ENCODE measurements at places on chromosomes 5 and 9.

- no peak for DNase-seq
- H3K36me3 ChIP-seq, result peaks cover 10% of the 10 kb centered on the region
- no peak overlapping the region for H3K27ac ChIP-seq
- no peaks in the 10 kb centered on the region for H3K27me3 ChIP-seq
Measured at GRCh38 chr5:96942911-96943310, 7.0 kb downstream of the LNPEP start.

- peaks cover 38% of the 10 kb centered on the region for H3K4me1 ChIP-seq
- H3K36me3 ChIP-seq, result peaks cover 2% of the 10 kb centered on the region
- H3K27me3 ChIP-seq, result peaks cover 3% of the 10 kb centered on the region
- peak overlapping the region; percentile 88 for H3K27ac ChIP-seq
- peak overlapping the region; percentile 42 for H3K4me3 ChIP-seq
Measured at GRCh38 chr5:139925650-139926640, 117.2 kb downstream of the NRG2 start.

DNA sequence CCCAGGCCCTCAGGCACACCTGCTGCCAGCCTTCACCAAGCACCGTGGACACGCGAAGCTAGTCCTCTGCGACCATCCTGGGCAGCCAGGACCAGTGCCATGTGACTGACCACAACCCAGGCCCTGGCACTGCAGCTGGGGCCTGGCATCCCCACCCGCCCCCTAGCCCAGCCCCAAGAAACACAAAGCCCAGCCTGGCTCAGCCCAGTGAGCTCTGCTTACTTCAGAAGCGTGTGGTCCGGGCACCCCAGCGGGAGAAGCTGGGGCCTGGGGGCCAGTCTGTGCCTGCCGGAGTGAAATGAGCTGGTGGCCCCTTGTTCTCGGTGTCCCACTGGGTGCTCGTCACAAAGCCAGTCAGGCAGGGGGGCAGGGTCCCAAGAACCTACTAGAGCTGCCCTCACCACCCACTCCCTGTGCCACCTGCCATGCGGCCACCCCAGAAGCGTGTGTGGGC lies 87.9 kb downstream of the KCNT1 start:
- no peak overlapping the region for H3K27ac ChIP-seq
- H3K4me3 ChIP-seq, result no peak overlapping the region
- no peaks in the 10 kb centered on the region for H3K4me1 ChIP-seq
- H3K36me3 ChIP-seq, result no peaks in the 10 kb centered on the region

DNA sequence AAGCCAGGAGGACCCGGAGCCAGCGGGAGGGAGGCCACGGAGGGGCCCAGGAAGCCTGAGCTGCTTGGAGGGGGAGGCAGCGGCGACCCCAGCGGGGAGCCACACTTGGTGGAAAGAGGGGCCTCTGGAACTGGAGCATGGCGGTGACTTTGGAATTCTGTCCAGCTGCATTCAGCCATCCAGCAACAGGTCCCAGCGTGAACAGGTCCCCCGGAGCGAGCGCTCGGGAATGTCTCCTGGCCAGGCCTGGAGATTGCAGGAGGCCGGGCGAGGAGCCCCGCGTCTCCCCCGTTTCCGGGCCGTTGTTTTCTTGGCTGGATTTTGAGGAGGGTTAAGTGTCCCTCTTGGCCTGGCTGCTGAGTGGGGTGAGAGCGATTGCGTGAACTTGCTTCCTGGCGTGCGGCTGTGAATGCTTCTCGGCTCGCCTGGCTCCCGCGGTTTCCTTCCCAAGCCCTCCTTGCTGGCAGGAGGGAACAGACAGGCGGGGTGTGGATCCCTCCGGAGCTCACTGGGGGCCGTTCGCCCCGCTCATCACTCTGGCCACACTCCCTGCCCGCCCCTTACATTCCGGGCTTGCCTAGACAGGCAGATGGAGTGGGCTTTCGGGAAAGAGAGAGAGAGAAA lies 125.3 kb upstream of the IRX4 start:
- H3K27ac ChIP-seq, result no peak overlapping the region
- no peaks in the 10 kb centered on the region for H3K4me1 ChIP-seq
- peaks cover 47% of the 10 kb centered on the region for H3K27me3 ChIP-seq
- H3K4me3 ChIP-seq, result no peak overlapping the region

DNA sequence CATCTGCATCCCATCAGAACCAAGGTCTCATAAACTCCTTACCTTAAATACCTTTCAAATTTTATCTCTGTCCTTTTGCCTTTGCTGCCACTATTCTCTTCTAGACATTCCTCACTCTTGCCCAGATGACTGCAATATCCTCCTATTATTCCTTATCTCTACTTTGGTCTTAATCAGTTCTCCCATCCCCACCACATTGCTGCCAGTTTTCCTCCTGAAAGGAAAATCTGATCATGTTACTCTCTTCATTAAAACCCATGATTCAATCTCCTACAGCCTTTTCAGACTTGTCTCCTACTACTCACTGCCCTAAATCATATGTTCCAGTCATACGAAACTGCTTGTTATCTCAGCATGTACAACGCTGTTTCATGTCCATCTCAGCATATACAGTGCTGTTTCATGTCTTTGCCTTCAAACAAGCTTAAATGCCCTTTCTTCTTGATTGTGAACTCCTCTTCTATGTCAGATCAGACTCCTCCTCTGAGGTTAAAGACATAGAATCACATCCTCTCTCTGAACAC lies 152.6 kb upstream of the FST start:
- no peak overlapping the region for H3K4me3 ChIP-seq
- H3K4me1 ChIP-seq, result no peaks in the 10 kb centered on the region
- H3K36me3 ChIP-seq, result no peaks in the 10 kb centered on the region
- H3K27me3 ChIP-seq, result no peaks in the 10 kb centered on the region
- no peak overlapping the region for H3K27ac ChIP-seq
- DNase-seq, result no peak

- H3K4me1 ChIP-seq, result peaks cover 22% of the 10 kb centered on the region
- H3K27me3 ChIP-seq, result no peaks in the 10 kb centered on the region
- DNase-seq, result no peak
- H3K36me3 ChIP-seq, result peaks cover 6% of the 10 kb centered on the region
- no peak overlapping the region for H3K4me3 ChIP-seq
Measured at GRCh38 chr5:81783401-81783800, 32.5 kb upstream of the SSBP2 start.

DNA sequence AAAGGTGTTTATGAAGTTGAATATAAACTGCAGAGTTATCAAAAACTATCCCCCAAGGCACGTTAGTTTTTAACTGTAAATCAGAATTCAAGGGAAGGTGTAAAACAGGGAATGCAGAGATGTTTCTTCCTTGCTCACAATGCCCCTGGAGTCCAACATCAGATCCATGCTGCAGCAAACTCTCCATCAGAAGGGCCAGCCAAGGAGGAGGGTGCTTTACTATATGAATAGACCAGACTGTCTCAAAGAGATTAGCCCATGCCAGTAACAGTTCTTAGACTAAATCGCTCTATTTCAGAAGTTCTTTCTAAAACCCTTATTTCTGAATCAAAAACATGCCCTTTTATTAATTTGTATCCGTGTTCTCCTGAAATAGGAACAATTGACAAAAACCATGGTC lies 362.8 kb upstream of the RPS23 start:
- no peak for DNase-seq
- no peak overlapping the region for H3K27ac ChIP-seq
- no peaks in the 10 kb centered on the region for H3K4me1 ChIP-seq
- H3K4me3 ChIP-seq, result no peak overlapping the region

GRCh38 chr9:108245331-108245730 lies 610.5 kb downstream of the ACTL7B start:
- no peaks in the 10 kb centered on the region for H3K27me3 ChIP-seq
- DNase-seq, result no peak
- H3K4me3 ChIP-seq, result no peak overlapping the region
- no peaks in the 10 kb centered on the region for H3K4me1 ChIP-seq
- no peak overlapping the region for H3K27ac ChIP-seq
- no peaks in the 10 kb centered on the region for H3K36me3 ChIP-seq

DNA sequence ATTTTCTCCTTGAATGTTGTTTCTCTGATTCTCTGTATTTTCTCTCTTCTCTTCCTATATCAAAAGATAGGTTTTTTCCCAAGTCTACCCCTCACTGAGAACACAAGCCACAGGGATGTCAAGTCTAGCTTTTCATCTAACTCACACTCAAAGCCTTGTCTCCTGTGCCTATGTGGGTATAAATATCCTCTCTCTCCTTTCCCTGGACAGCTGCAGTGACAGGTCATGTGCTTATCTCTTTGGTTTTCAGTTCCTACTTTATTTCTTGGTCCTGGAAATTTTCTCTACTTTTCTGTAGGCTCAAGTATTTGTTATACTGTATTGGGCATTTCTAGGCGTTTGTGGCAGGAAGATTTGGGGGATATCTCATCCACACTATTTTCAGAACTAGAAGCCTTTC lies 182.4 kb upstream of the MVB12B start:
- H3K27ac ChIP-seq, result no peak overlapping the region
- no peaks in the 10 kb centered on the region for H3K36me3 ChIP-seq
- H3K4me1 ChIP-seq, result peaks cover 10% of the 10 kb centered on the region
- no peak for DNase-seq

GRCh38 chr9:108803428-108804065 lies 52.2 kb downstream of the ACTL7B start:
- H3K4me1 ChIP-seq, result no peaks in the 10 kb centered on the region
- H3K4me3 ChIP-seq, result no peak overlapping the region
- no peak for DNase-seq
- H3K27ac ChIP-seq, result no peak overlapping the region
- no peaks in the 10 kb centered on the region for H3K36me3 ChIP-seq

DNA sequence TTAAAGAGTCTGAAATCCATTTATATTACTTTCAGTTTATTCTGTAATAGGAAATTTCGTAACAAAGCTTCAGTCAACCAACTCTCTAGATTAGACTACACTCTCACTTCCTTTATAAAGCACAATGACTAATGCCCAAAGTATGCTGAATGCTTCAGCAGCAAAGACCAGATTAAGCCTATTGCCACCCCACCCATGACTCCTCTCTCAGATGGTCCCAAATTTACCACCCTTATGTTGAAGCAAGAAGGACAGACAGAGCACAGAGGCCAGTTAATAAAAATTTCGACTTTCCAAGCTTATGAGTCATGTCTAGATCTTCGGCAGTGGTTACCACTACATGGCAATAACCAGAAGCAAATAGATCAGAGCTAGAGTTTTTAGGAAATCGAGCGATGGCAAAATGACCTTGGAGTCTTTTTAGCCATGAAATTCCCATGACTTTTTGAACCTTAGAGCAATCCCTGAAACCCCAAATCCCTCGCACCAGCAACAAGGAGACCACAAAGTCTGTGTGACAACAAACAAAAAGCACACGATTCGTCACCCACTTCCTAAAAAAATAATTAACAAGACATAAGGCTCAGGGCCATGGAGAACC lies 287.8 kb upstream of the RASA1 start:
- no peak for DNase-seq
- no peaks in the 10 kb centered on the region for H3K4me1 ChIP-seq
- no peaks in the 10 kb centered on the region for H3K36me3 ChIP-seq

GRCh38 chr9:29214690-29215253 lies 1641.5 kb upstream of the C9orf72 start:
- no peak overlapping the region for H3K27ac ChIP-seq
- peaks cover 43% of the 10 kb centered on the region for H3K27me3 ChIP-seq
- no peak overlapping the region for H3K4me3 ChIP-seq
- no peak for DNase-seq

GRCh38 chr5:36390640-36391039 lies 88.9 kb upstream of the RANBP3L start:
- no peaks in the 10 kb centered on the region for H3K4me1 ChIP-seq
- H3K4me3 ChIP-seq, result no peak overlapping the region
- no peak overlapping the region for H3K27ac ChIP-seq
- H3K27me3 ChIP-seq, result peaks cover 56% of the 10 kb centered on the region
- H3K36me3 ChIP-seq, result no peaks in the 10 kb centered on the region

DNA sequence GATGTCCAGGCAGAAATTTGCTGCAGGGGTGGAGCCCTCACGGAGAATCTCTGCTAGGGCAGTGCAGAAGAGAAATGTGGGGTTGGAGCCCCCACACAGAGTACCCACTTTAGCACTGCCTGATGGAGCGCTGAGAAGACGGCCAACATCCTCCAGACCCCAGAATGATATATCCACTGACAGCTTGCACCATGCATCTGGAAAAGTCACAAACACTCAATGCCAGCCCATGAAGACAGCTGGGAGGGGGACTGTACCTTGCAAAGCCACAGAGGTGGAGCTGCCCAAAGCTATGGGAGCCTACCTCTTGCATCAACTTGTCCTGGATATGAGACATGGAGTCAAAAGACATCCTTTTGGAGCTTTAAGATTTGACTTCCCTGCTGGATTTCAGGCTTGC lies 426.3 kb upstream of the FAM174A start:
- no peak for DNase-seq
- no peak overlapping the region for H3K4me3 ChIP-seq
- no peaks in the 10 kb centered on the region for H3K4me1 ChIP-seq
- no peak overlapping the region for H3K27ac ChIP-seq

GRCh38 chr5:93649234-93649900 lies 66.3 kb downstream of the NR2F1 start:
- H3K4me3 ChIP-seq, result no peak overlapping the region
- H3K36me3 ChIP-seq, result no peaks in the 10 kb centered on the region
- DNase-seq, result no peak

- H3K4me1 ChIP-seq, result peaks cover 6% of the 10 kb centered on the region
- no peak for DNase-seq
- H3K27ac ChIP-seq, result no peak overlapping the region
- peaks cover 36% of the 10 kb centered on the region for H3K27me3 ChIP-seq
- peaks cover 1% of the 10 kb centered on the region for H3K36me3 ChIP-seq
- no peak overlapping the region for H3K4me3 ChIP-seq
Measured at GRCh38 chr5:107602896-107603295, 67.8 kb downstream of the EFNA5 start.

DNA sequence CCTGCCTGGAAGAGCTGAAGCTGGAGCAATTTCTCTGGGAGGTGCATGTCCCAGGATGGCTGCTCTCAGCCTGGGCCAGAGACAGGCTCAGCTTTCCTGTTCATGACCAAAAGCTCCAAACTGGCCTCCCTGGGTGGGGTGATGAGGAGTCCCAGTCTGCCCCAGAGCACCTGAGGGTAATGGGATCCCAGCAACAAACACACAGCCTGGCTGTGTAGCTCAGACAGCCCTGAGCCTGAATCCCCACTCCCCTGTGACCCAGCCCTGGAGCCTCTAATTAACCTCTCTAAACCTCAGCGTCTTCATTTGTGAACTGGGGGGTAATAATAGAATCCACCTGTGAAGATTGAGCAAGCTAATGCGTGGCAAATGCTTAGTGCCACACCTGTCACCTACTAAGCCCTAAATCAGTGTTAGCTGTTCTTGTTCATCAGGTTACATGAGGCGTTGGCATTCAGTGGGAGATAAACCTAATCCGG lies 67.5 kb downstream of the HSPA4 start:
- H3K4me1 ChIP-seq, result no peaks in the 10 kb centered on the region
- DNase-seq, result no peak
- H3K27me3 ChIP-seq, result peaks cover 8% of the 10 kb centered on the region
- H3K27ac ChIP-seq, result no peak overlapping the region
- H3K36me3 ChIP-seq, result no peaks in the 10 kb centered on the region

DNA sequence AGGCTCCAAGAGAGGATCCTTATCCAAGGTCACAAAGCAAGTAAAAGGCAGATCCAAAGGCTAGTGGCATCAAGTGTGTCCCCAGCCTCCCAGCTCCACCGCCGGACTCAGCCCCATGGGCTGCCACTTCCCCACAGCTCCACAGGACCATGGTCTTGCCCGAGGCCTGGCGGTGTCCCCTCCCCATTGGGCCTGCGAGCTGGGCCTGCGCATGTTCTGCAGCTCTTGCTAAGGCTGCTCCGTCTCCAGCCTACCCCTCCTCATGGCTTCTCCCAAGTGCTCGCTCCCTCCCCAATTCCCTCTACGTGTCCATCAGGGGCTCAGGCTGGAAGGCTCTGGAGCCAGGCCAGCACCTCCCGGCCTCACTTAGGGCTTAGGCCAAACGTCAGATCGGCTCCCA lies 29.4 kb downstream of the DBH start:
- no peaks in the 10 kb centered on the region for H3K4me1 ChIP-seq
- peaks cover 4% of the 10 kb centered on the region for H3K36me3 ChIP-seq
- H3K27me3 ChIP-seq, result peaks cover 2% of the 10 kb centered on the region
- H3K4me3 ChIP-seq, result no peak overlapping the region
- no peak for DNase-seq
- no peak overlapping the region for H3K27ac ChIP-seq
